Right cardiac atrium (tissue), 5 donors: ENCODE measurements at places on chromosomes 5 and 9.

- DNase-seq, result peak; percentile 56
Observed at GRCh38 chr9:127197861-127198430, 66.6 kb upstream of the GARNL3 start.

DNA sequence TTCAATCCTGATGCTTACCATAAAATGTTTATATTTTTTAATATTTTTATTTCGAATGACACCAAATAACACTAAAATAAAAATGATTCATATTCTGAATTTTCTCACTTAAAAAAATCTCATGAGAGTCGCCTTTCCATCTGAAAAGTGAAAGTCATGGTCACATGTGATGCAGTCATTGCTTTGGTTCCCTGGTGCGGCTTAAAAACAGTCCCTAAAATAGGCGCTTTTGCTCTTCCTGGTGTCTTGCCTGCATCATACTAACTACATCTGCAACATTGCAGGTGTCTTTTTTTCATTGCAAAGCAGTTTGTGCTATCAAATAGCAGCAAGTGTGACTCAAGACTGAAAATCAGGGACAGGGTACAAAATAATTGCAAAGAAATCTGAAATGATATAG lies 185.2 kb upstream of the NREP start:
- no peak for DNase-seq

- DNase-seq, result no peak
Observed at GRCh38 chr9:109355564-109356297, 34.9 kb upstream of the EPB41L4B start.

DNA sequence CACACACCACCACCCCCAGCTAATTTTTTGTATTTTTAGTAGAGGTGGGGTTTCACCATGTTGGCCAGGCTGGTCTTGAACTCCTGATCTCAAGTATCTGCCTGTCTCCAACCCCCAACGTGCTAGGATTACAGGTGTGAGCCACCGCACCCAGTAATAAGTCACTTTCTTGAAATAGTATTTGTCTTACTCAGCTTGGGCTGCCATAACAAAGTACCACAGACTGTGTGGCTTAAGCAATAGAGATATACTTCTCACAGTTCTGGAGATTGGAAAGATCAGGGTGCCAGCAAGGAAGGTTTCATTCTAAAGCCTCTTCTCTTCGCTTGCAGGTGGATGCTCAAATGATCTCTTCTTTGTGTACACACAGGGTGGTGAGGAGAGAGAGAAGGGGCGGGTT lies 99.8 kb downstream of the ARRDC3 start:
- DNase-seq, result no peak

DNA sequence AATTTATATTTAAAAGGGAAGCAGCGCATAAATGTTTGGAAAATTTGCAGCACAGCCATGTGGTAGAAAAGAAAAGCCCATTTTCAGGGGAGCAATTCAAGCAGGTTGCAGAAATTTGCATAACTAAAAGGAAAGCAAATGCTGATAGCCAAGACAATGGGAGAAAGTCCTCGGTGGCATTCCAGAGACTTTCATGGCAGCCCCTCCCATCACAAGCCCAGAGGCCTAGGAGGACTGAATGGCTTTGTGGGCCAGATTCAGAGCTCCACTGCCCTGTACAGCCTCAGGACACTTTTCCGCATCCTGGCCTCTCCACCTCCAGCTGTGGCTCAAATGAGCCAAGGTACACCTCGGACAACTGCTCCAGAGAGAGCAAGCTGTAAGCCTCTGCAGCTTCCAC lies 462.9 kb downstream of the CDK5RAP2 start:
- DNase-seq, result no peak

- peak; percentile 83 for DNase-seq
Observed at GRCh38 chr5:150409638-150410523, 2.8 kb downstream of the CD74 start.

DNA sequence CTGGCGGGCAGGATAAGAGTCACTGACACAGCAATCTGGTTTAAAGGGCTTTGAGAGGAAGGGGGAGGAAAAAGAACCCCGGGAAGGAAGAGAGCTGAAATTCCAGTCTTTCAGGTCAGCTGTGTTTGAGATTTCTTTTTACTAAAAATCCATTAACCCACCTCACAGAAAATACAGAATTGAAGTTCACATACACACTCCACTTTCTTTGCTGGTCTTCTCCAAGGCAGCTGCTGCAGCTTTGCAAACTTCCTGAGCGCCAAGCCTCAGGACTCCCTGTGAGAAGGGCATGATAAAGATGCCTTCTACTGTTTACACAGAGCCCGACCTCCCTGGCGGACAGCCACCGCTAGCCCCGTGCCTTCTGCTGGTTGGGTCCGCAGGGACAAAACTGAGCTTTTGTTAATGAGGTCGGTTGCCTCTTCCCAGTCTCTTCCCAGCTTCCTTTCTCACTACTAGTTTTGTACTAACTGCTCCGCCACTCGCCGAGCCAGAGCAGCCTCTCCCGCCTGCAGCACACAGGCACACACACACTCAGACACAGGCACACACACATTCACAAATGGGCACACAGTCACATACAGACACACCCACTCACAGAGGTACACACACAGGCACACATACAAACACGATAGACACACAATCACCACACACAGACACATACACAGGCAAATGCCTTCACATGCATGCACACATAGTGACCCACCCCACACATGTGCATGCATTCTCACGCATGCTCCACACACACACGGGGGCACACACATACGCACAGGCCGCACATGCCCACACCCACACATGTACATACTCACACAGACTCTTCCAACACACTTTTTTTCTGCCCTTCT lies at the start of gene FREM1:
FREM1 (minus strand) TSS at position 468 of the 845 bp plus-strand sequence. CDS start 41,451 bp downstream, outside the sequence.
- peak; percentile 48 for DNase-seq

DNA sequence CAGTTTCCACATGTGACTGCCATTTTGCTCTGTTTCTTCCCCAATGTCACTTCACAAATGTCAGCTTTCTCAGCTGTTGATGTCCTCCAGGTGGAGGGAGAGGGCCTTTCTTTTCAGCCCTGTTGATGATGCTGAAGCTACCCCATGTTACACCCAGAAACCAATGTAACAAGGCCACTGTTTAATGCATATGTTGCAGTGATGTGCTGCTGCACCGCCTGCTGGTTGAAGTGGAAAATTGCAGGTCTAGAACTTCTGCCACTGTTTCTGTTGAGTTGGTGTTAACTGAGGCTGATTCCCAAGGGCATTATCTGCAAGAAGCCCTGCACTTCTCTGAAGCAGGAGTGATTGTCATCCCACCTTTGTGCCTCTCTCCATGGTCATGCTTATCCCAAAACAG lies 428.4 kb downstream of the KDM4C start:
- no peak for DNase-seq

DNA sequence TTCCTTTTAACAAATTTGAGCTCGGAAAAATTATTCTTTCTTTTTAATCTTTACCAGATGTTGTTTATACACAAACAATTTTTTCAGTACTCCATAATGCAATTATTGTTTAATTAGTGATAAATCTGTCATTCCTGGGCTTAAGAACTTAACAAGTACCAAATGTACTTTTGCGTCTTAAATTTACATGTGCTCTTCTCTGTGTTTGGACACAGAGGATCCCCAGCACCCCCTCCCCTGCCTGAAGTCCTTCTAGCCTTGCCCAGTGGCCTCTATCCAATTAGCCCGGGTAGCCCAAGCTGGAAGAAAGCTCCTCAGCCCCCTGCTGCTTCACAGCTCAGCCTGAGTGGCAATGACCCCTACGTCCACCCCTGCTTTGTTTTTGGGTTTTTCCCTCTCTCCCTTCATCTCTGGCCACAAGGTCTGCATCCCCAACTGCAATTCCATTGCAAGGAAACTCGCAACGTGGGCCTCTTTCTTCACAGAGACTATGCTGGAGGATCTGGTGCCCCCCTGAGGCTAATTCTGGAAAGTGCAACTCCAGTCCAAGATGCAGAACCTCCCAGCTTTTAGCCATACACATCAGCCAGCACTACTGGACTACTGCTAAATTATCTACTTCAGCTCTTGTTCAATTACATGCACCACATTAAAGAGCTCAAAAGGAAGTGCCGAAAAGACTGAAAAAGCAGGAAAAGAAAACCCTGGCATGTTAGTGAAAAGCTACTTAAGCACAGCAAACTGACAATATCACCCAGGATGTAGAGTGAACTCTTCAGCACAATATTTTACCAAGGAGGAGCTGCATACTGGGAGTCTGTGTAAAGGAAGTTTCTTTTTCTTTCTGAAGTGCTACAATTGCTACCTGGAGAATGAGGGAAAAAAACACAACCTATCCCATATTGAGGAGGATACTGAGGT lies 186.2 kb downstream of the FANCC start:
- DNase-seq, result peak; percentile 84

DNA sequence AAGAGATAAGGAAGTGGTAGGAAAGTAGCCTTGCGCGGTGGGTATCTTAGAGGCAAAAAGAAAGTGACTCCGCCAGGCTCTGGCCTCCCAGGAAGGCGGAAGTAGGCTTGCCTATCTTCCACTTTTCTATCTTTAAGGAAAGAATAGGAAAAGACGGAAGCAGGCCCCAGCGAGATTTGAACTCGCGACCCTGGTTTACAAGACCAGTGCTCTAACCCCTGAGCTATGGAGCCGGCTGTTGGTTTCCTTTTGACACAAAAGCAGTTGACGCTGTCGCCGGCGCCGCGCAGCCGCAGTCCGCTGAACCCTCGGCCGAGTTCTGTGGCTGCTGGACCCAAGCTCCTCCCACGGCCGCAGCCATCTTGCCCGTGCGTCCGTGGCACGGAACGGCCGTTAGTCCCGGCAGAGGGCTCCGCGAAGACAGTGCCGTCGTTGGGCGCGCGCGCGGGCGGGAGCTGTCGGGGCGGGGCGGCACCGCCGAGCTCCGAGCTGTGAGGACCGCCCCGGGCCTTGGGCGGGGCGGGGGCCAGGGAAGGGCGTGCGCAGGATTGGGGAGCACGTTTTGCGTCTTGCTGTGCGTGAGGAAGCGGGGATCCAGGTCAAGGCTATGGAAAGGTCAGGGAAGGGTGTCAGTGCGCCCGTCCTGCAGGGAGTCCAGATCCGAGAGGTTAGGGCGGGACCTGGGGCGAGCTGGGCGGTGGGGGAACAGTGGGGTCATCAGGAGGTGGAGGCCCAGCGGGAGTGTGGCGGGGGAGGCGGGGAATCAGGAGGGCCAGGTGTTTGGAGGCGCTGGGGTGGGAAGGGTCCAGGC lies 13.3 kb downstream of the TRIM7 start:
- peak; percentile 98 for DNase-seq

GRCh38 chr9:68492806-68493205 lies 47.9 kb downstream of the TMEM252 start:
- DNase-seq, result no peak

GRCh38 chr5:142426129-142427014 lies 101.6 kb upstream of the SPRY4 start:
- peak; percentile 83 for DNase-seq

GRCh38 chr5:171272996-171273970 lies 35.8 kb upstream of the TLX3 start:
- no peak for DNase-seq
